Calu3 (cell line): ENCODE measurements at places on chromosomes 7 and 10.

- no peak for DNase-seq
These were observed 93.4 kb downstream of the DOCK4 start for GRCh38 chr7:112112822-112113255.

GRCh38 chr10:96358851-96359540, at the start of gene OPALIN:
Gene OPALIN (minus strand): TSS chr10:96359002. CDS start chr10:96358896, 106 bp downstream.
- DNase-seq = no peak

- no peak for DNase-seq
These were observed 124.1 kb upstream of the AGK start for GRCh38 chr7:141427134-141427533.

DNA sequence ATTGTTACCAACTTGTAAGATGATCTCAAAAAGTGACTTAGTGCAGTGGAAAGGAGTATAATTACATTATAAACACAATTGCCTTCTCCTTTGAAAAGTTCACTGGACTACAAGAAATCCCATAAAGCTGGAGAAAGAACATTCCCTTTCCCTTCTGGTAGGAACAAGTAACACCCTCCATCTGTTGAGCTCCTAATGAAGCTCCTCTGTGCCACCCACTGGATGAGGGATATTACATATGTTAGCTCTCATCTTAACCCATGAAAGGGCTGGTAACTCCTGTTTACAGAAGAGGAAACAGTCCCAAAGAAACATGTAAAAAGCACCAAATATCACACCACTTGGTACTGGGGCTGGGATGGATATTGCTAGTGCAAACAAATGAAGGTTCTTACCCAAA, 8.1 kb downstream of the PGAM1 start:
- DNase-seq = no peak

GRCh38 chr7:30185496-30185895, 50.7 kb downstream of the MTURN start:
- DNase-seq = no peak

GRCh38 chr7:95915731-95916130, 143.4 kb downstream of the DYNC1I1 start:
- DNase-seq = no peak

DNA sequence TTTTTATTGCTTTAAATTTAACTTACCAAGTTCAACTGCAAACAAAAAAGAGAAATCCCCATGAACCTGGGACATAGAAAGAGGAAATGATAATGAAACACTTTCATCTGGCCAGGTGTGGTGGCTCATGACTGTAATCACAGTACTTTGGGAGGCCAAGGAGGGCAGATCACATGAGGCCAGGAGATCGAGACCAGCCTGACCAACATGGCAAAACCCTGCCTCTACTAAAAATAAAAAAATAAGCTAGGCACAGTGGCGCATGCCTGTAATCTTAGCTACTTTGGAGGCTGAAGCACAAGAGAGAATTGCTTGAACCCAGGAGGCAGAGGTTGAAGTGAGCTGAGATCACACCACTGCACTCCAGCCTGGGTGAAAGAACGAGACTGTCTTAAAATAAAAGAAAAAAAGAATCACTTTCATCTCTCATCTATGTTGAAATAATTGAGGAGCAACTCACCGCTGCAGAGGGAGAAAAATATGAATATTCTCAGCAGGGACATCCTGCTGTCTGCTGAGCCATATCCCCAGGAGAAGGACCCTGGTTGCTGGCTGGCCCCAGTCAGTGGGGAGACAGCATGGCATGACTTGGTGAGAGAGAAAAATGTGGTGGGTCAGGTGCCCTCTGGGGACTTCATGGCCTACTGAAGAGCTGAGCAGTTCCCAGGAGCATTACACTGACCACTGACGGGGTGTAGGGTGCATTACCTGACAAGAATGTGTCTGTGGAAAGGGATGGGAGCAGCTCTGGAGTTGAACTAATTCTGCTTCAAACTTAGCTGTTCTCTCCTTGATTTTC, 22.8 kb upstream of the TARP start:
- DNase-seq = no peak
